ENCODE measurements at places on chromosomes 2 and 18. TPM values are rescaled to one million over a fixed set of nuclear protein-coding genes. Genes with fewer than 3 reads are reported as not detected.

Gene CFC1
- total RNA-seq, result not detected

DNA sequence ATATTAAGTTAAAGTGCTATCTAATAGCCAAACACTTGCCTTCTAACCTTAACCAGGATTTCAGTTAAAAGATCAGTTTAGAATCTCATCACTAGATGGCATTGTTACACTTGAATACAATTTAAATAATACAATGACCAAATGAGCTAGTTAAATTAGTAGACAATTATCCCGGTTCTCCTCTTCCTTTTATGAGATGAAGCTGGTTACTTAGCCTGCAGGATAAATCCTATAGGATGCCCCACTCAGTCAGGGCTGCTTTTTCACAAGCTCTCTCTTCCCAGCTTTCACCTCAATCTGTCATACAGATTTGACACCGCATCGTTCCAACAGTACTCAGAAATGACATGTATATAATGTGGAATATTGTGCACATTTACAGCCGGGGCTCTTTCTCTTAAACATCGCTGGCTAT, 678.8 kb downstream of the KCNJ3 start:
- peak; percentile 46 for DNase-seq

- DNase-seq, result no peak
These were observed 38.2 kb downstream of the LCT start for GRCh38 chr2:135798762-135799161.

- DNase-seq, result no peak
These were observed 167.1 kb downstream of the SLC8A1 start for GRCh38 chr2:40284797-40285196.

- DNase-seq, result no peak
These were observed 190.7 kb downstream of the NOL4 start for GRCh38 chr18:34033968-34034367.

GRCh38 chr18:45328296-45328695, 287.0 kb upstream of the SLC14A2 start:
- no peak for DNase-seq

- peak; percentile 32 for DNase-seq
These were observed 23.9 kb downstream of the PTPRM start for GRCh38 chr18:7590826-7591560.

Gene CASP10
- 2.0 TPM for total RNA-seq

GRCh38 chr2:174781996-174782395, 17.7 kb upstream of the CHRNA1 start:
- DNase-seq, result no peak

- no peak for DNase-seq
These were observed 43.3 kb downstream of the WDFY1 start for GRCh38 chr2:223901854-223902253.

Gene DOK6
- total RNA-seq, result 0.18 TPM

GRCh38 chr2:117718048-117718447, 96.4 kb upstream of the DDX18 start:
- DNase-seq, result no peak

DNA sequence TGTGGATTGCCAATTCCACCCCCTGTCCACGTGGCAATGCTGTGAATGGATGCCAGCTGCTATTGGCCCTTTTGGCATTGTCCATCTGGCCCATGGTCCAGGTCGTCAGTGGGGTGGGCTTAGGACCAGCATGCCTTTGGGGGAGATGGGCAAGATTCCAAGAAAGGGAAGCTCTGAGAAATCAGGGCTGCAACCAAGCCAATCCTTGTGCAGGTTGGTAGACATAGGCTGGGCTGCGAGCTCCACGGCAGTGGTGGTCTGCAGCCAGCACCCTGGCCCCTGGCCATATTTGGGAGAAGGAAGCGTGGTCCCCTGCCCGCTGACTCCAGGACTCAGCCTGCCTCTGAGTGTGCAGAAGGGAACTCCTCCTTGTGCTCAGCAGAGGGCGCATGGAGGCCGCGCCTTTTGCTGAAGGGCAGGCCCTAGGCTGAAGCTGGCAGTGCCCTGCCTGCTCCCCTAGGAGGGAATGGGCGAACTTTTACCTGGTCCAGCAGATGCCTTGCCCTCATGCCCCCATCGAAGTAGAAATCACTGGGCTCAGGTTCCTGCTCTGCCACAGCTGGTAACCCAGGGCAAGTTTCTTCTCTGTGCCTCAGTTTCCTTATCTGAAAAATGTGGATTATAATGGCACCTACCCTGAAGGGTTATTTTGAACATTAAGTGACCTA, 5.4 kb downstream of the SPR start:
- DNase-seq, result peak; percentile 61

Gene NEUROD1
- not detected for total RNA-seq

Gene FAP
- total RNA-seq, result not detected

Gene SPP2
- 0.23 TPM for total RNA-seq

Gene IL1RN
- total RNA-seq, result 0.10 TPM

Gene CRYBA2
- total RNA-seq, result not detected

Gene MDH1B
- total RNA-seq, result 0.29 TPM

Gene KRTCAP3
- 0.50 TPM for total RNA-seq

DNA sequence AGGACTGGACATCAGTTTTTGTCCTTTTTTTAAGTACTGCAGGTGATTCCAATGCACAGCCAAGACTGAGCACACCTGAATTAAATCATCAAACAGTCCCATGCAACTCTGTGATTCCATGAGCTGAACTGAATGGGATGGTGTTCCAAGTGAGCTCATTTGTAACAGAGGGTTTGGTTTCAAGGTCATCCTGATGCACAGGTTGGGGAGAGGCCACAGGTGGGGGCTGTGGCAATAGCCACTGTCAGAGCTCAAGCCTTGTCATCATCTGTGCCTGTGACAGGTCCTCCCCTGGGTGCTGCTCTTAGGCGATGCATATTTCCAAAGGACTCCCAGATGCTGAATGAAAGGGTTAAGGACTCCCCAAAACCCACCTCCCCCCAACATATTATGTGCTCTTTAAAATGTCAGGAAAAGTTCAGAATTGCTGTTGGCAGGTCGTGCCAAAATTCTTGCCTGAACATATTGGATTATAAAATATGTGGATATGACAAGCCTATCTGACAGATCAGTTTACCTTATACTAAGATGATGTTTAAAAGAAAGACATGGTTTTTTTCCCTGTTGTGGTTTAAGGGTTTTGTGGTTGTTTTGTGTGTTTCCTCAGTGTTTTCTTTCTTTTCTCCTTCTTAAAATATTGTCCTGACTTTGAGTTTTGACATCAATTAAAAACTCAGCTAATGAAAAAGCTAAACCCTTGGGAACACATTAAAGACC, 263.5 kb upstream of the SIX2 start:
- DNase-seq, result no peak

DNA sequence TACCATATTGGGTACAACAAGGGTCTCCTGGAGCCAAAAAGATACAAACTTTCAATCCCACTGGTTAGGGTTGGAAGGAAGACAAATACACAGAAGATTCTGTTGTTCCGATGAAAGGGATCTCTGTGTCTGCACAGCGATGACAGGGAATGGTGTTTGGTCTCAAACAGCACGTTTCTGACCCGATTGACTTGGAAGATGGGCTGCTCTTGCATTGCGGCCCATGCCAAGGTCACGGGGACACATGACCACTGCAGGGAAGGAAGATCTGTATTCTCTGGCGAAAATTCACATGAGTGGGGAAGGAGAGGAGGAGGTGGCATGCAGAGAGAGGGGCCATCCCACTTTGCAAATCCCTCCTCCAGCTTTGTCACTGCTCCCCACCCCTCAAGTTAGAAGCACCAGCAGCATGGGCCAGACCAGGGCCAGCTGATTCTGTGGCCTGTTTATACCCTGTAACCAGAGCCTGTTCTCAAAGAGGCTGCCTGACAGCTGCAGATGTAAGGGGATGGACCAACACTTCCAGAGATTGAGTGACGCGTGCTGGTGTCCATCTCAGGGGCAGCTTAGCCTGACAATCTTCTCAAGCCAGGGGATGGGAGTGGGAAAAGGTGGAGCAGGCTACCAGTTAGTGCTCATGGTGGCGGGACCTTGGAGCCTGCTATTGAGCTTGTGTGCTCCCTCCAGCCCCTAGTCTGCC, 57.2 kb downstream of the TNP1 start:
- no peak for DNase-seq

DNA sequence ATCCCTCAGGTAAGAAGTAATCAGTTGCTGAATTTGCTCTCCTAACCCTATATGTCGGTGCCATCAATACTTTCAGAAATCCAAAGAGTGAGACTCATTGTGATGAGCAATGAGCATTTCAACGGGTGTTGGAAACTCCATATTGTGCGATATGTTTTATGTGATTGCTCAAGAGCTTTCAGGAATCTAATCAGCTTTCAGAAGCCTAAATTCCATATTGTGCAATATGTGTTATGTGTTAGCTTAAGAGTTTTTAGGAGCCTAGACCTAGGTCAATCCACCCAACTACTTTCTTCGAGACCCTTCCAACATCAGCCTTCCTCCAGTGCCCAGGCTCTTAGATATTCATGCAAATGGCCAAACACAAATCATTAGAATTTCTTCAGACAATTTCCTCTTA, 277.3 kb downstream of the DSC3 start:
- DNase-seq, result no peak

GRCh38 chr2:231161252-231161839, 36.5 kb upstream of the HTR2B start:
- DNase-seq, result peak; percentile 79

- DNase-seq, result no peak
These were observed 38.6 kb downstream of the ALPK2 start for GRCh38 chr18:58590254-58590653.

- DNase-seq, result no peak
These were observed 23.1 kb downstream of the HS1BP3 start for GRCh38 chr2:20627712-20628380.

DNA sequence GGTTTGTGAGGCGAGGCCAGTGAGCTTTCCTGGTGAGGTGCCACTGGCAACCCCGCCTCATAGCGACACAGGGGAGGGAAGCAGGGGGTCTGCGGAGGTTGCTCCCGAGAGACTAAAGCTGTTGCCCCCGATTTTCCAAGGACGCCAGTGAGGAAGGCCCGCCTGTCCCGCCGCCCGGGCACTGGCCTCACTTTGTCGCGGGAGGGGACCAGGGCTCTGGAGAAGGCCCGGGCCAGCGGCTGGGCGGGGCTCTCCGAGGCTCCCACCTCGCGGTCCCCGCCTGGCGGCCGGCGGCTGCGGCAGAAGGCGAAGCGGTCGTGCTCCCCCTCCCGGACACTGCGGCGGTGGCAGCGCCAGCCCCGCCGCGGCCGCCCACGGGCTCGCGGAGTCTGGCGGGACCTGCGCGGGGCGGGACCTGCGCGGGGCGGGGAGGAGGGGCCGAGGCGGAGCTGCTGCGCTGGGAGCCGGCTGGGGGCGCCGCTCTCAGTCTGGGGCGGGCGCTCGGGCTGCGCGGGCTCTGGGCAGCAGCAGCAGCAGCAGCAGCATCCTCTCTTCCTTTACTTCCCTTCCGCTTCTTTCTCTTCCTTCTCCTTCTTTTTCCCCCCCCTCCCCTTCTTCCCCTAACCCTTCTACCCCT, at the start of gene MAP2:
MAP2 (plus strand) TSS at position 486 of the 637 bp plus-strand sequence. CDS start 229,124 bp downstream, outside the sequence.
- DNase-seq, result peak; percentile 75

- no peak for DNase-seq
These were observed 999.9 kb downstream of the TSN start for GRCh38 chr2:122755281-122755780.

Gene CCDC178
- not detected for total RNA-seq

DNA sequence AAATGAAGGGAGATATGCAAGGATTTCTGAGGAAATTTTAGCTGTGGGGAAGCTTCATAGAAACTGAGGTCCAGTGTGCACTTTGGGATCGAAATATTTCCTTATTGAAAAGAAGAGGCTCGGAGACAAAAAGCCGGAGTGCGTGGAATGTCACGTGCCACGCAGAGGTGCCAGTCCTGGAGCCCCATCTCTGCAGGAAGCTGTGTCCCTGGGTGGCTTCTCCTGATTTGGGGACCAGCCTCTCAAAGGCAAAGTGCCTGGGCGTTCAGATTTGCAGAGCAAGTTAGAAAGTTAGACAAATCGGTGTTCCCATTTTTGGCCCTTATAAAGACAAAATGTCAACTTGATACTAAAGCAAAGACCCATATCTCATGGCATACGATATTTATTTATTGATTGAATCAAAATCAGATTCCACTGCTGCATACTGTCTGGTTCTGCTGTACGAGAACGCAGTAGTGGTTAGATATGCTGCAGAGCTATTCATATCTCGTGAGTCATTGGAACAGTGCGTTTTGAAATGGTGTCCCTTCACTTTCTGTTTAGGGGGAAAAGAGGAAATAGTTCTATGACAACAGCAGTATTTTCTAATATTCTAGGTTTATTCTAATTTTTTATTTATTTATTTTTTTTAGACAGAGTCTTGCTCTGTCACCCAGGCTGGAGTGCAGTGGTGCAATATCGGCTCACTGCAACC, 9.1 kb upstream of the ATG16L1 start:
- DNase-seq, result no peak

Gene MLPH
- not detected for total RNA-seq

DNA sequence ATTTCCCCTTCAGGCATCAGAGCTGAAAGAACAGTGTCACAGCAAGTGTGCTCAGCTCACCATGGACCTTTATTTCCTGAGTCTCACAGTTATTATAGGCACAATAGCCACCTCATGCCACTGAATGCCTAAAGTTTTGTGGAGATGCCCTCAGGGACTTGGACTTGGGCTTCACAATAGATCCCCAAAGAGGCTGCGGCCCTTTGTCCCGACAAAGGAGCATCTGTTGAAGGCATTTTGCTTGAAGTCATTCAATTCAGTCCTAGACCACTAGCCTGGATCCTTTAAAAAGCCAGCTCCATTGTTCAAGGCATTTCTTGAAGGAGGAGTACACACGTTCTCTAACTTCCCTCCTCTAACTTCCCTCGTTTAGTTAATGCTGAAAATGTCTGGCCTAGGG, 125.4 kb downstream of the DCC start:
- DNase-seq, result no peak

Gene CAVIN2
- 0.03 TPM for total RNA-seq

DNA sequence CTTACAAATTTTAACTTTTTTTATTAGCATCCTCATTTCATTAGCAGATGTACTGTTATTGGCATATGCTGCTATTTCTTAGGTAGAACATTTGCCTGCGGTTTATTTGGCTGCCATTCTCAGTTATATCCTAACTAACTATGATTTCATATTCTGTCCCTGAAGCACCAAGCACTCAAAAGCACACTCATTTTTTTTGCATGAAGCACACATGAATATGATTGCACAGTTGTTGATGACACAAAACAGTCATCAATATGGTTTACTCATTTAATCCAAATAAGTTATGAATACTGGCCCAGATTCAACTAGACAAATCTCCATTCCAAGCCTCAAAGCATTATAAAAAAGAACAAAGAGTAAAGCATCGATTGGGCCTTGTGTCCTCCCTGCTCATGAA, 129.4 kb upstream of the CNTNAP5 start:
- no peak for DNase-seq

Gene DCDC2C
- total RNA-seq, result 0.33 TPM

DNA sequence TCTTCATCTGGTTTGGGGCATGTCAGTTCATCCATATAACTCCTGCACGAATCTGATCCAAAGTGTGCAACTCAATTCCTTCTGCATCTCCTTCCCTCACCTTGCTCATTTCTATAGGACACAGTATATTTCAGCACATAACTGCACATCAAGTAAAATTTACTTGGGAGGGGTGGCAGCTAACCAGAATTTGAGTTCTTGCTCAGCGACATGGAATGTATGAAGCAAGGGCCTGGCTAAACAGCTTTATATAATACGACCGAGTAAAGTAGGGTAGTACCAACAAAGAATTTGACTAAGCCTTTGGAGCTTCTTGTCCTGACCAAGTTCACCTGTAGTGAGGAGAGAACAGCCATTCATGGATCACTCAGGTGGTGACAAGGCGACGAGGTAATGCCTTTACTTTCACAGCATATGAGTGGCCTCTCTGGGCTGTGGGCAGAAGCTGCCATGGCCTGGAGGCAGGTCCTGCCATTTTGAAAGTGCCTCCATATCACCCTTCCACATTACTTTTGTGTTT, 570.2 kb upstream of the TNP1 start:
- no peak for DNase-seq
